ENCODE measurements at places on chromosomes 2 and 18. TPM values are rescaled to one million over a fixed set of nuclear protein-coding genes. Genes with fewer than 3 reads are reported as not detected.

- no peak for DNase-seq
Observed at GRCh38 chr18:50749945-50750344, 69.9 kb downstream of the MRO start.

GNLY gene
- total RNA-seq = not detected

- no peak for DNase-seq
Observed at GRCh38 chr2:212592695-212593094, 54.1 kb upstream of the ERBB4 start.

DNA sequence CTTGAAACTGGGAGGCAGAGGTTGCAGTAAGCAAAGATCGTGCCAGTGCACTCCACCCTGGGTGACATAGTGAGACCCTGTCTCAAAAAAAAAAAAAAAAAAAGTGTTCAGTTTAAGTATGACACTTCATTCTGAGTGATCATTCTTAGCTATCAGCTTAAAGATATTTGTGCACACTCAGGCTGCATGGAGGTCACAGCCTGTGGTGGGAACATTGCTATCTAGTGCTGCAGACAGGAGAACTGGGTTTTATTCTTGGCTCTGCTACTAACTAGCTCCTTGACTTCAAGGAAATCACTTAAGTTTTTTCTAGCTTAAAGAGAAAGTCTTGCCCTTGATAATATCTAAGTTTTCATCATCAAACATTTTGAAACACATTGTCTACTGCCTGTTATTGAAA lies 391.3 kb upstream of the CDH7 start:
- no peak for DNase-seq

DNA sequence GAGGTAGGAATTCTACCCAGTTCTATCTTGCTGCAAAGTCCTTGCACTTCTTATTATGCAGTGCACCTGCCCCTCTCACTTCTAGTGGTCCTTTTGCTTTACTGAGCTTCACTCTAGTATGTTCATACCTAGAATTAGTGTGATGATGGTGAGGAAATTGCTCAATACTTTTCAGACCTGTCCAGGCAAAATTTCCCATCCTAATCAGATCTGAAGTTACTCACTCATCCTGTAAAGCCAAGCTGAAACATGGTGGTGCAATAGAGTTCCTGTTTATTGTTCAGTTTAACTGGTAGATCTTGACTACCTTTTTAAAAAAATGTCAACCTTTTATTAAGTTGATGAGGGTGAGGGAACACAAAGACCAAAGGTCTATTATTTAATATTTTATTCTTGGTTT lies 12.6 kb upstream of the FIGN start:
- no peak for DNase-seq

C2orf78 gene
- total RNA-seq = not detected

DNA sequence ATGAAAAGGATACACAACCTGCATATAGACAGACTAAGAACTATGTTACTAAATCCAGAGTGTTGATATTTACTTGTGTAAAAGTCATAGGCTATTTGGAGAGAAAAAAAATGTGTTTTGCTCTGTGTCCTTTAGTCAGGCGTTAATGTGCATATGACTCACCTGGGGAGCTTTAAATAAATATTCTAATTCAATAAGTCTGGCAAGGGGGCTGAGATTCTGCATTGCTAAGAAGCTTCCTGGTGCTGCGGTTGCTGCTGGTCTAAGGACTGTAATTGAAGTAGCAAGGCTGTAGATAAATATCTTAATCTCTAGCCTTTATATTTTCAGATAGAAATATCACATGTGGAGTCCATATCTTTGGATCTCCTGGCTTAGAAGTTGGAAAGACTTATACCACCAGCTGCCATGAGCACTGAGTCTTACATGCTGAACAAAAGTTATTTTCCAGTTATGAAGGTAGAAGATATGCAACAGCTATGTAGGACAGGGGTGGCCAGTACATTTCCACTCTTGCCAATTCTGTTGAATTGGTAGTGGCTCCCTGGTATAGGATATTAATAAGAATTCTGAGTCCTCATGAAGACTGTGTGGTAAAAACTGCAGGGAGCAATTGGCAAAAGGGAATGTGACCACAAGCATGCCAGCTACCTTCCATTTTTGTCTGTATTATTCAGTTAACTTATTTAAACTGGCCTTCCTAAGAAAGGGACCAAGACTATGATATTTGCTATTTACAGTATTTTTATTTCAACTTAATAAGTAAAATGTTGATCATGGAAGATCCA lies 4.8 kb downstream of the SPAG16 start:
- DNase-seq = no peak

- no peak for DNase-seq
Observed at GRCh38 chr18:34609986-34610648, 100.0 kb upstream of the DTNA start.

UBE2E3 gene
- 91.3 TPM for total RNA-seq

DNA sequence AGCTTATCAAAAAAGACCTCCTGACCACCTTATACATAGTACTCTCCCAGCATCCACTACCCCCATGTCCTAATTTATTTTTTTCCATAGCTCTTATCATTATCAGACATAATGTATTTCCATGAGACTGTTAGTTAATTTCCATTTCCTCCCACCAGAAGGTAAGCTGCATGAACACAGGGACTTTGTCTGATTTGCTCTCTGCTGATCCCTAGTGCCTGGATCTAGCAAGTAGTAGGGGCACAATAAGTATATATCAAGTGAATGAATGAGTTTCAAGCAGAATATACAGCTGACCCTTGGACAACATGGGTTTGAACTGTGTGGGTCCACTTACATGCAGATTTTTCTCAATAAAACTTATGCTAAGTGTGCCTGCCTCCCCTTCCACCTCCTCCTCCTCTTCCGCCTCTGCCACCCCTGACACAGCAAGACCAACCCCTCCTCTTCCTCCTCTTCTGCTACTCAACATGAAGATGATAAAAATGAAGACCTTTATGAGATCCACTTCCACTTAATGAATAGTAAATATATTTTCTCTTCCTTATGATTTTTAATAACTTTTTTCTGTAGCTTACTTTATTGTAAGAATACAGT lies 53.8 kb downstream of the CTAGE1 start:
- DNase-seq = no peak

FHOD3 gene
- 22.7 TPM for total RNA-seq

DNA sequence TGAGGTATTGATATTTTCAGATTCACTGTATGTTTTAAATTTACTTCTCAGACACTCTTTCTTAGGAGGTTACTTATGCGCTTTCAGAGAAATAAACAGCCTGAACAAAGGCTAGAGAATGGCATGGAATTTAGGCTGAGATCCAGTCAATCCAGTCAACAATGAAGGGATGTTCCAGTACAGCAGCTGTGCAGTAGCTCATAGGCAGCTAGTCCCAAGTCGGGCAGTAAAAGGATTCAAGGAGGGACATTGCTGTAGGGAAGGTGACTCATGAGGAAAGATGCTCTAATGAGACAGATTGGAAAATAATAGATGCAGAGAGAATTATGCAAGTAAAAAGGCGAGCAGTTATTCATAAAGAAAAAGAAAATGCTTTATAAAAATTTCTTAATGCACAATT lies 397.9 kb upstream of the RGPD4 start:
- DNase-seq = no peak
